ENCODE measurements at places on chromosomes 3 and 15.
A peak's percentile ranks its signal among the peaks of the same experiment; 100 is the strongest.

DNA sequence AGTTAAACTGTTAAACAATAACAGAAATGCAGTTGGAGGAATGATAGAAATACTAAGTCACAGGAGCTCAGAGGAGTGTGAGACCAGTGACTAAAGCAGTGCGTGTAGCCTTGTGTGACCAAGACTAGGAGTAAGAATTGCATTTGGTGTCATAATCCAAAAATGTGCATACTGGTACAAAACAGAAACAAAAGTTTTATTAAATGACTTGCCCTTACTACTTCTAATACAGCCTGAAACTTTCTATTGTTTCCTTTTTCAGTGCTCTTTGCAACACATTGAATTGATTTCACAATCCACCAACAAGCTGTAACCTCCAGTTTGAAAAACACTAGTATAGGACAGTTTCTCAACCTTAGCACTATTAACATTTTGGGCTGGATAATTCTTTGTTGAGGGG, 17.1 kb downstream of the SNX1 start:
- DNase-seq = no peak

DNA sequence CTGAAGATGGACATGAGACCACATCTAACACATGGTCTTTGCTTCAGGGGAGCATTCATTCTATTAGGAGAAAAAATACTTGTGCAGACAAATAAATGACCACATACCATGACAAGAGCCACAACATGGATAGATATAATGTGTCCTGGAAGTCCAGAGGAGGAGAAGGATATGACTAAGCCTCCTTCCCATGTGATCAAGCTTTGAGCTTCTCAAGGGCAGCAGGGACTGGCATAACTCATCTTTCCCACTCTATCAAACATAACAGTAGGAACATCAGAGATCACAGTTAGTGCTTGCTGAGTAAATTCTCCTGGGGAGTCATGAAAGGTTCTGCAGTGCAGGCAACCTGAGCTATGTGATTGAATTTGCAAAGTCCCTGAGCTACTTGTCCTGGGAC, 86.0 kb upstream of the LPP start:
- DNase-seq = no peak

GRCh38 chr3:141391991-141392316, 23.6 kb downstream of the ZBTB38 start:
- DNase-seq = no peak

- no peak for DNase-seq
Measured at GRCh38 chr3:71813073-71813472, 28.1 kb upstream of the PROK2 start.

DNA sequence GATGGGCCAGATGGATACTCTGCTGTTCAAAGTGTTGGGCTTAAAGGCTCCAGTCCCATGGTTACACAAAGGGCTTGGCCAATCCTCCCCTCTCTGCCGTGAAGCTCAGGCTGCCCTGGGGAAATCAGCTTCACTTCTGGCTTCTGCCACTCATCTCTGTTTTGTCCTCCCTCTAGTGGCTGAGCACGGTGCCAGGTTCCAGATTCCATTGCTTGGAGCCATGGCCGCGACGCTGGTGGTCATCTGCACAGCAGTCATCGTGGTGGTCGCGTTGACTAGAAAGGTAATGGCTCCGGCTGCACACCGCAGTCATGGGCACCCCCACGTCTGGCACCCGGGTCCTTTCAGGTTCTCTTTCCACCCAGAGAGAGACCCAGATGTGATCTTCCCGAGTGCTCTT, 5.6 kb downstream of the TIGIT start:
- DNase-seq = peak; percentile 13

GRCh38 chr3:190122198-190122771, 1.6 kb upstream of the P3H2 start:
- DNase-seq = no peak

GRCh38 chr15:80915472-80915871, 74.1 kb downstream of the MESD start:
- DNase-seq = peak; percentile 63

DNA sequence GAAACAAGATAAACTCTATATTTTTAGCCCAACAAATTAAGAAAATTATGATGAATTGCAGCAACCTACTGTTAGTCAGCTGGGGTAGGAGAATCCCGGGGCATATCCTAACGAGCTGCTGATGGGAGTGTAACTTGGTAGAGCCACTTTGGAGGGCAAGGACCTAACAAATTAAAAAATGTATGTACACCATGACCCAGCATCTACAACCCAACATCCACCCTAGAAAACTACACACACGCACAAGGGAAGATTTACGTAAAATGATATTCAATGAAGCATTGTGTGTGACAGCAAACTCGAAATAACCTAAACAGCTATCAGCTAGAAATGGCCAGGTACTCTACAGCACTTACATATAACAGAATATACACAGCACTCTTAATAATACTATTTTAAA, 1.9 kb downstream of the BCL2A1 start:
- DNase-seq = no peak

DNA sequence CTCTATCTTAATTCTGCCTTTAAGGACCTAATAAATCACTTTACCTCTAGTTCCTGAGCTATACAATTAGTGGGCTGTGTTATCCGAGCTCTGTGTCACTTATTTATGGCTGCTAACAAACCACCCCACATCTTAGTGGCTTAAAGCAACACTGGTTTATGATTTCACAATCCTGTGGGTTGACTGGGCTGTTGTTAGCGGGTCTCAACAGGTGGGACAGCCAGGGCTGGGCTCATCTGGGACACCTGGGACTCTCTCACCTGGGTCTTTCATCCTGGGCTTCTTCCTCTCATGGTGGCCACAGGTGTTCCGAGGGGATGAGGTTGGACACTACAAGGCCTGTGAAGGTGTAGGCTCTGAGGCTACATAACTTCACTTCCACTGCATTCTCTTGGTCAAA, 35.8 kb upstream of the CHST2 start:
- DNase-seq = no peak

DNA sequence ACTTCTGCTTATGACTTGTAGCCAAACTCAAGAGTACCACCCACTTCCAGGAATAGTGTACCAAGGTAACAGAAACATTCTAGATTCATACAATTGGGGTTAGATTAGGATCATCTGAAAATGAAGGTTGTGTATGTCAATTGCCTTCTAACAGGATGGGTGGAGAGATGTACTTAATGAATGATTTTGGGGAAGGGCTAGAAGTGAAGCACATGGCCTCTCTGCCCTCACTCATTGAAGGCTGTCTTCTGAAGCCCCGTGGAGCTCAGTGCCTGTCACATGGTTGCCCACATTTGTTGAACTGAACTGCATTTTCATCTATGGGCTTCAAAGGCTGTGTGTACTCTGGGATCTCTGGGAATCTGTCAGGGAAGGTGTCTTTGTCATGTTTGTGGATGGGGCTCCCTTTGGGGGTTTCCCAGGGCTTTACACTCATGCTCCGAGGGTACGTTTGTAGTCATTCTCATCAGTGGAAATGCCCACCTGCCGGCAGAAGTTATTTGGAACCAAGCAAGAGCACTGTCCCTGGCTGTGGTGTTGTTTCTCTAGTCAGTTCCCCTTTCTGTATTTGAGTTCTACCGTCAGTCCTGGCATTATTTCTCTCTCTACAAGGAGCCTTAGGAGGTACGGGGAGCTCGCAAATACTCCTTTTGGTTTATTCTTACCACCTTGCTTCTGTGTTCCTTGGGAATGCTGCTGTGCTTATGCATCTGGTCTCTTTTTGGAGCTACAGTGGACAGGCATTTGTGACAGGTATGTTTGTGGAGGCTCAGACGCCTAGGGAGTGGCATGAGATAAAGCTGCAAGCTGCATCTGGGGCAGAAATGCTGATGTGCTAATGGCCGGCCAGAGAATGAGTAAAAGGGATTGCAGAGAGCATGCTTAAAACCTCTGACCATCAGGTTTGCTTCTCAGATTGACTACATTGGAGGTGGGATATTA, 22.4 kb downstream of the CD86 start:
- DNase-seq = no peak

DNA sequence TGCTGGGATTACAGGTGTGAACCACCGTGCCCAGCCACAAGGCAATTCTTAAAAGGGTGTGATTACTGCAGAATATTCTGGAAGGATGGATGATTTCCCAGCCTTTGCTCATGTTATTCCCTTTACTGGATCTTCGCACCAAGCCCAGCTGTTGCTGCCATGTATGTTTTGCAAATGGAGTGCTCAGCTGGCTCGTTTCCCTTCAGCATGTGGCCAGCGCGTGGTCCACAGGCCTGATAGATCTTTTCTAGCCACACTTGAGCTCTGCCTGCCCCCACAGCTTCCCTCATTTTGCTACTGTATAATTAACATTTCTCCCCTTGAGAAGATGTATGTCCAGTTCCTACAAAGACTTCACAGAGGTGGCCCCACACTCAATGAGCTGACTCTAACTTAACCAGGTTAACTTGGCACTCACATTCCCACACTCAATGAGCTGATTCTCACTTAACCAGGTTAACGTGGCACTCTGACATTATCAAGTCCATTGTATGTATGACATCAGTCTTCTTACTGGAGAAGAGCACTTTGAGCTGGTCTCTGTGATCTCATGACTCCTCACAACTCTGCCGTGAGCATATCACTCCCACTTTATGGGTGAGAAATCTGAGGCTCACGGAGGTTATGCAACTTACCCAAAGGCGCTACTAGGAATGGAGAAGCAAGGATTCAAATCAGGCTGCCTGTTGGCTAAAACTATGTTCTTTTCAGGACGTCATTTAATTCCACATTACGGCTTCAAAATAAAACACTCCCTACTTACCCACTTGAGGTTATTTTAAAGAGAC, 49.2 kb downstream of the TM4SF4 start:
- DNase-seq = no peak

DNA sequence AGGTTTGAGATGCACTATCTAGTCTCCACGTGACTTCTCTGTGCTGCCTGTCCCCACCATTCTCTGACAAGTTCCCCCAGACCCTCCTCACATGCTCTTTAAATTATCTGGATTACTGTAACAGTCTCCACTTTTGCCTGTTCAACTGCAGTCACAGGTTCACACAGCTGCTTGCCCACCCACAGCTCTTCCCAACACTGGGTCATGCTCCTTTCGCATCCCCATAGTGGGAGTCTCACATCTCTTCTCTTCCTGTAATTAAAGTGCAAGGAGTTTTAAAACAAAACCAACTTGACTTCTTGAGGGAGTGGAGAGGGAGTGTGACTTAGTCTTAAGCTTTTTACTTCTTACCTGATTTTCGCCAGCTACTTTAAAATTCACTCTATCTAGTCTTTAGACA, 178.8 kb downstream of the PLCL2 start:
- DNase-seq = no peak

DNA sequence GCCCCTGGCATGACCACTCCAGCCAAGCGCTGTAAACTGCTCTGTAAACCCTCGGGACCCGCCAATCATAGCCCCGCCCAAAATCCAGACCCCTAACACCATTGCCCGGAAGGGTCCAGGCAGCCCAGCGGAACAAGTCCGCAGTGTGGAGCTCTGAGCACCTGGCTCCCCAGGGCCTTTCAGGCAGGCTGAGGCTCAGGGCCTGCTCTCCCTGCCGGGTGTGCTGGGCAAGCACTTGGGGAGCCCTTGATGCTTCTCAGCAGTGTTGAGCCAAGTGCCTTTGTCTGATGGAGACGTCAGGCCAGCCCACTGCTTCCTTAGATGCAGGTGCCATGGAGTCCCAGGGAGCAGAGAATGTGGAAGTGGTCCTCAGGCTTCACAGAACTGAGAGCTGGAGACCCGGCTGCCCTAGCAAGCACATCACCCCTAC, 106.2 kb downstream of the TLE3 start:
- DNase-seq = no peak

- no peak for DNase-seq
Measured at GRCh38 chr15:58762285-58762684, 8.8 kb upstream of the MINDY2 start.

GRCh38 chr3:79985816-79986215, 218.0 kb upstream of the ROBO1 start:
- DNase-seq = no peak

DNA sequence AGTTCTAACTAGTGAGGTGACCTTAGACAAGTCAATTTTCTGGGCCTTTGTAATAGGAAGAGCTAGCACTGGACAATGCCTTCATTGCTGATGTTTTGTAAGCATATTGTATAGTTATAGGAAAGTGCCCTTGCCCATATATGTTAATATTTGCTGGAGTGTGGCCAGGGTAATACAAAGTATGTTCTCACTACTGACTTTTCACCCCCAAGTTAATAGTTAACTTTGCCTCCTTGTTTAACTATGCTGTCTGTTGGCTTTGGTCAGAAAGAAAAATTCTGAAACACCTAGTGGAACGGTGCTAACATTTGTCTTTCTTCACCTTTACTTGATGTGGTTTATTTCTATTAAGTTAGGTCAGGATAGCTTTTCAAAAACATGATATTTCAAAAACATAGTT, 287.4 kb upstream of the CTNNB1 start:
- no peak for DNase-seq

- no peak for DNase-seq
Measured at GRCh38 chr3:118380576-118380975, 654.1 kb downstream of the IGSF11 start.

DNA sequence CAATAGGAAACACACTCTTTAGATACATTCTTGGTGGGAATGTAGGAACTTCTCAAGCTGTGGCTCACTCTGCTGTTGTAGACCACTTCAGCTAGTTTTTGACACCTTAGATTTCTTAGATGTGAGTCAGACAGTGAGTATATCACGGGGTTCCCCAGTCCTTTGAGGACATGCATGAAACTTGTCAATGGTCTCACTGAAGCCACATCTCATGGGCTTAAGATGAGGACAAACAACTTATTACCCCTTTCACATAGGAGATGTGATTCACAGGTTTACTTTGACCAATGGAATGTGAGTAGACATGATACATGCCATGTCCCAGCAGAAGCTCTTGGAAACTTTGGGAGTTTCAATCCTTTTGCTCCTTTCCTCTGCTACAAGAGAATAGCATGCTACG, 325.5 kb downstream of the CHST2 start:
- DNase-seq = no peak

- DNase-seq = no peak
Measured at GRCh38 chr3:4584456-4585249, 91.5 kb downstream of the ITPR1 start.

GRCh38 chr3:134132961-134133360, 103.2 kb upstream of the SLCO2A1 start:
- DNase-seq = no peak

GRCh38 chr3:185807445-185808068, 17.3 kb downstream of the IGF2BP2 start:
- peak; percentile 23 for DNase-seq

DNA sequence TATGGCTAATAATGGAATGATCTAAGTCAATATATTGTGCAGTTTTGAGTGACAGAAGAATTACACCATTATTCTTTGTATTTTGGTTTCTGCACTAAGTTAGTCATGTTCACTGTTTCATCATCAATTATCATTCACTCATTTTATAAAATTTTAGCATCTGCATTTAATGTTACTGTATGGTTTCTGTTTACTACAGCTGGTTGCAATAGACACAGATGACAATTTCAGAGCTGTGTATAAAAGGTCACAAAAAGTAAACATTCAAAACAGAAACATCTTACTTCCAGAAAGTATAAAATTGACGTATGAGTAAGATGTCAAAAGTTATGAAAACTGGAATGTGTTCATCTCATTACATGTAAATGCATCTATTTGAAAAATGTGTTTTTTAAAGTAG, 111.1 kb upstream of the GBE1 start:
- DNase-seq = no peak

Data from K562 (cell line).